ENCODE measurements at places on chromosomes 7 and 10. TPM values are rescaled to one million over a fixed set of nuclear protein-coding genes. Genes with fewer than 3 reads are reported as not detected.
A peak's percentile ranks its signal among the peaks of the same experiment; 100 is the strongest.

The WNT2 gene
- not detected for total RNA-seq

DNA sequence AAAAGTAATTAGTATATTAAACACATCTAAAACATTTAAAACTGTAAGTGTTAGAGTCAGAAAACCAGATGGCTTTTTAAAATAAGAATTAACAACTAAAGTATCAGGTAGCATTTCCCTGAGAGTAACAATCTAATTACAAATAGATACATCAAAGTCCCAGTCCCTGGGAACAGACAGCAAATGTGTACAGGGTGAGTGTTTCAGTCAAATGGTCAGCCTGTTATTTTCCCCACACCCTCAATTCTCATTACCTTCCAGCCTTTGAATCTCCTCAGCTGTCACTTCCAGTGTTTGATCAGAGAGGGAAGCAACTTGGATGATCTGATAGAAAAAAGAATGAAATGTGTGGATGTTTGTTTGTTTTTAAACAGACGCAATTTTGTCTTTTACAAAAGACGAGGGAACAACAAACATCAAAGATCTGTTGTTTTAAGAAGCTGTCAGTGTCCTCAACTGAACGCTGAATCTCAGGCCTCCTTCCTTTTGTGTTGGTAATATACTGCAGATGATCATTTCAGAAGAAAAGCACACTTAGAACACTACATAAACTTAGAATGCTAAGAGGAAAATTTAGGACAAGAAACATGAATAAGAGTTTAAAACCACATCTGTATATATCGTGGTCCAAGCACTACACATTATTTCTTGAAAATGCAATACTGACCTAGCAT lies 29.8 kb downstream of the CEP41 start:
- no peak for DNase-seq

The FRAT1 gene
- total RNA-seq, result 5.8 TPM

GRCh38 chr7:101820703-101821102 lies 3.3 kb downstream of the CUX1 start:
- no peak for DNase-seq

The PAX2 gene
- not detected for total RNA-seq

DNA sequence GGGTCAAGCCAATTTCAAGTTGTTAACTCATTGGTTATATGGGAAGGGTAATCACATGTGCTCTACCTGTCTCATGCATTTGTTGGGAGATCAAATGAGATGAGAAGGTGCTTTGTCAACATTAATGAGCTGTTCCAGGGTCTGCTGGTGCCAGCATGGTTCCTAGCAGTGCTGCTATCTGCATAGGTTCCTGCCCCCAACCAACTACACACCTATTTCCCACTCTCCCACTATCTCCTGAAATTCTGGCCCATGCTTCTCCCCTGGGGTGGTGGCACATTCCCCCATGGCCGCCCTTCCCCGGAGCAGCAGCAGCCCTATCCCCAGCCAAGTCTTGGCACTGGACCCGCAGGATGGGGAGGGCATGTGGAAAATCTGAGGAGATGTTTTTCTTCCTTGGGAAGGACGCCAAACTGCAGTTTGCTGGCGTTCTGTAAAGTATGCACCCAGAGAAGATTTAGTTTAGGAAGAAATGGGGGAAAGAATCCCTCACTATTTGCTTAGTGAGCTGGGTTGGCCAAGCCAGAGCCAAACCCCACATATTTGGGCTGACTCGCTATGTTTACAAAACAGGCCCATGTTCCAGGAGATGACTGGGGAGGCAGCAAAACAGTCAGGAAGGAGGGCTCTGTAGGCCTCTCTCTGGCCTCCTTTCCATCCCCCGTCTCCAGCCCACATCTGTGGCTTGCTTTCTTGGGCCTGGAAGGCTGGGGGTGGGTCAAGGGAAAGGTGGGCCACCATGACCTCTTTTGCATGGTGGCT lies 42.5 kb downstream of the PPP1R3C start:
- peak; percentile 41 for DNase-seq

The H2BK1 gene
- total RNA-seq, result not detected

The AGR2 gene
- total RNA-seq, result not detected

DNA sequence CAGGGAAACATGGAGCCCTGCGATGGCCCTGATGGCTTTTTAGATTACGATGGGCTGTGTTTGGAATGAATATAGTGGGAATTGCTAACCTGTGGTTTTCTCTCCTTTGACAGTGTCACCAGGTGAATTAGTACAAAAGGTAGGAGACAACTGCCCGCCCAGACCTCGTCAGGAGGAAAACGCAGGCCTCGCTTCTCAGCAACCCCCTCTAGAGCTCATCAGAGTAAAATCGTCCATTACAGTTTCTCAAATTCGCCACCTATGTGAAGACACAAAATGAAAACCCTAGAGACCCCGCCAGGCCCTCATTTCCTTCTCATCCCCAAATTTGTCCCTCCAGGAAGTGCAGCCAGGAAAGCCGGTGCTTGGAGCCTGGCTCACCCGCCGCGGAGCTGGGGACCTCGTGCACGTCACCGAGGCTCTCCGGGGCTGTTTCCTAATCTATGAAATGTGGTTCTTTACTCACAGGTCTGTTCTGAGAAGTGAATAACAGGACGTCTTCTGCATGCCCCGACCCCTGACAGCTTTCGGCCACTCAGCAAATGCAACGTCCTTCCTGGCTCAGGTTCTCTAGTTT lies 143.7 kb downstream of the VIPR2 start:
- DNase-seq, result no peak

The LIPM gene
- not detected for total RNA-seq

- no peak for DNase-seq
These were observed 247.3 kb downstream of the SUGCT start for GRCh38 chr7:40382145-40382544.

- DNase-seq, result no peak
These were observed 74.6 kb upstream of the LYZL2 start for GRCh38 chr10:30704026-30704600.

The LLCFC1 gene
- not detected for total RNA-seq

GRCh38 chr10:113746217-113746957 lies 5.1 kb upstream of the PLEKHS1 start:
- DNase-seq, result no peak

The MAGI2 gene
- total RNA-seq, result 0.44 TPM

DNA sequence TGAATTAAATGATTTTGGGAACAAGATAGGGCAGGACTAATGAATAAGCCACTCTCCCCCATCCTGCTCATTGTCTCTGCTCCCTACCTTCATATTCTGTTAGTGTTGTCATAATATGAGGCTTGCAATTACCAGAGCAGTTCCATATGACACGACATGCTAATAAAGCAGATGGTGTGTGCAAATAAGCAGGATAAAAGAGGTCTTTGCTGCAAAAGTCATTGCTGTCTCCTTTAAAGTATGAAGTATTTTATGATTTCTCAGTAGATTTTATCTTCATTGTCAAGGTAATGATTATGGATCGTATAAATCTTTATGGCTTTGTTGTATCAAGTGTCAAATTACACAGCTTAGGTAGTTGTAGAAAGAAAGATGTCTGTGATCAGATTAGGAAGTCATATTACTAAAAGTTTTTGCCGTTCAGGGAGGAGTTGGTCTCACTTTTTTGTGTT lies 114.8 kb downstream of the SDK1 start:
- no peak for DNase-seq

The TRIL gene
- 15.0 TPM for total RNA-seq

GRCh38 chr10:33935350-33935749 lies 600.9 kb upstream of the NRP1 start:
- DNase-seq, result no peak

The C10orf62 gene
- total RNA-seq, result not detected

- no peak for DNase-seq
These were observed 80.5 kb downstream of the C10orf105 start for GRCh38 chr10:71638822-71639719.

The HECW1 gene
- not detected for total RNA-seq

The FAM25A gene
- not detected for total RNA-seq

- DNase-seq, result no peak
These were observed 145.6 kb downstream of the ADARB2 start for GRCh38 chr10:1591742-1592141.

The HABP2 gene
- under 0.01 TPM for total RNA-seq

- DNase-seq, result no peak
These were observed 102.6 kb upstream of the NEBL start for GRCh38 chr10:20999699-21000098.

- DNase-seq, result no peak
These were observed 40.0 kb upstream of the PFKFB3 start for GRCh38 chr10:6162589-6163356.

DNA sequence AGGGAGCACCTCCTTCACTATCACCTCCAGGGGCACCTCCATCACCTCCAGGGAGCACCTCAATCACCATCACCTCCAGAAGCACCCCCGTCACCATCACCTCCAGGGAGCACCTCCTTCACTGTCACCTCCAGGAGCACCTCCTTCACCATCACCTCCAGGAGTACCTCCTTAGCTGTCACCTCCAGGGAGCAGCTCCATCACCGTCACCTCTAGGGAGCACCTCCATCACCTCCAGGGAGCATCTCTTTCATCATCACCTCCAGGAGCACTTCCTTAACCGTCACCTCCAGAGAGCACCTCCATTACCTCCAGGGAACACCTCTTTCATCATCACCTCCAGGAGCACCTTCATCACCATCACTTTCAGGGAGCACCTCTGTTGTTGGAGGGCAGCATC lies 103.0 kb downstream of the DNAJB6 start:
- DNase-seq, result no peak

The PCDH15 gene
- total RNA-seq, result under 0.01 TPM

The MCM10 gene
- total RNA-seq, result 2.4 TPM

All from lung microvascular endothelial cell (primary cell).